ENCODE measurements at places on chromosomes 1 and 21.

- DNase-seq = peak; percentile 15
Measured at GRCh38 chr1:19800076-19800804, 524 bp upstream of the TMCO4 start.

DNA sequence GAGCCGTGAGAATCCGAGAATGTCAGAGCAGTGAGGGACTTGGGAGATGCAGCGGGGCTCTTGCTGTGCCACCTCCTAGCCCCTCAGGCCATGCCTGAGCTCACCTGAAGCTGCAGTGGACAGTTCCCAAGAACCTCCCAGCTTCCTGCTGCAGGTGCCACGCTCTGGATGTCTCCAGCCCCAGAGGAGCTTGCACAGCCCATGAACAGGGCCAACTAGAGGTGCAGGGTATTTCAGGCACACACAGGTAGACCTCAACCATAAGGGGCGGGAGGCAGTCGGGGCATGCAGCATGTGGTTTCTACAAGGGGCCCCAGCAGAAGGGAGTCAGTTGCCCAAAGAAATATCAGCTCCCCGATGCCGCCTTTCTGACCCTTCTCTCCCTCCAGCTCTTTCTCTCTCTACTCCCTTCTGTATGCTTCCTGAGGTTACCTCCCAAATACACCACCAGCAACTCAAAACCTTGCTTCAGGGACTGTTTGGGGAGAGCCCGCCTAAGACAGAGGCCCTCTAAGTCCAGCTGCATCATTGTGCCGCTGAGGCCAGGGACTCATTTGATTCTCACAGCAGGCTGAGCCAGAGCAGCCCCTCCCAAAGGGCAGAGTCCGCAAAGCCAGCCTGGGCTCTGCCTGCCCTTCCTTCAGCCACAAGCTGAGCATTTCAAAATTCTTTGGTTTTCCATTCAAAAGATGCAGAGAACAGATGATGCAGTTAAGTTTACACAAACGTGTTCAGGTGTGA lies 209.8 kb downstream of the MATN1 start:
- DNase-seq = no peak

DNA sequence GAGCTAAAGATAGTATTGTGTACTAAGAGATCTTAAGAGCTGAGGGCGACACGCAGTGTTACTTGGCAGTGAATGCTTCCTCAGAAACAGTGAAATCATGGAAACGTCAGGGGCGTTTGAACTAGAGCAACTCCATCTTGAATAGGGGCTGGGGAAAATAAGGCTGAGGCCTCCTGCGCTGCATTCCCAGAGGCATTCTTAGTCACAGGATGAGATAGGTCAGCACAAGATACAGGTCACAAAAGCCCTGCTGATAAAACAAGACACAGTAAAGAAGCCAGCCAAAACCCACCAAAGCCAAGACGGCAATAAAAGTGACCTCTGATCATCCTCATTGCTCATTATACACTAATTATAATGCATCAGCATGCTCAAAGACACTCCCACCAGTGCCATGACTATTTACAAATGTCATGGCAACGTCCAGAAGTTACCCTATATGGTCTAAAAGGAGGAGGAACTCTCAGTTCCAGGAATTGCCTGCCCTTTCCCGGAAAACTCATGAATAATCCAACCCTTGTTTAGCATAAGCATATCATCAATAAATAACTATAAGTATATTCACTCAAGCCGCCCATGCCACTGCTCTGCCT lies 37.5 kb upstream of the FMN2 start:
- no peak for DNase-seq

- DNase-seq = no peak
Measured at GRCh38 chr1:198316546-198317100, 159.8 kb downstream of the NEK7 start.

DNA sequence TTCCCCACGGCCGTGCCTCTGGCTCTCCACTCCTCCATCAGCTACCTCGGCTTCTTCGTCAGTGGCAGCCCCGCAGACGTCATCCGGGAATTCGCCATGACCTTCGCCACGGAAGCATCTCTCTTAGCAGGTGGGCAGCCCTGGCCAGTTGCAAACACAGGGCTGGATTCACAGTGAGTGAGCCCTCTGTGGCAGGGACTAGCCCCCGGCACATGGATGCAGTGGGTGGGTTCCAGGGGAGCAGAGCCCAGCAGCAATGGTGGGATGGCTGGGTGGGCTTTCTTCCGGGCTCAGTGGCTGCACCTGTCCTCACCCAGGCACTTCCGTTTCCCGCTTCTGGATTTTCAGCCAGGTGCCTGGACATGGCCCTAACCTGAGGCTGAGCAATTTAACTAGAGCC lies 9.4 kb downstream of the UBASH3A start:
- DNase-seq = no peak

DNA sequence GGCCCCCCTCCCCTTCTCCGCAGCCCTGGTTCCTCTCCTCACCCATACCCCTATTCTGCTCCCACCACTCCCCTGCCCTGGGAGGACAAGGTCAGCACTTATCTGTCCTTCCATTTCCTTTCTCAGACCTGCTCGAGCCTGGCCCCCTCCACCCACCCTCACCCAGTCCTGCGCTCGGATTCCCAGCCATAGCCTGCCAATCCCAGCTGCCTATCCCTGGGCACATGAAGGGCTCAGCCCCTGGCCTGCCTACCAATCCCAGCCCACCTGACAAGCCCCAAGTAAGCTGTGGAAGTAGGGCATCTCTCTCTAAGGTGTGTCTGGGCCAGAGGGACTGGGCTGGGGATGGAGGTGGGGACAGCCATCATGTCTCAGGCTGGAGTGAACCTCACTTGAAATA lies 5.4 kb downstream of the BLACAT1 start:
- no peak for DNase-seq

Measured in stimulated activated CD8-positive, alpha-beta memory T cell treated with anti-CD3 and anti-CD28 coated beads, Interleukin-15, amount 100 ng/mL, for 1 hour (primary cell).